Spleen (tissue), 13 donors: ENCODE measurements at places on chromosomes 6 and 20. TPM values are rescaled to one million over a fixed set of nuclear protein-coding genes. Genes with fewer than 3 reads are reported as not detected.

DNA sequence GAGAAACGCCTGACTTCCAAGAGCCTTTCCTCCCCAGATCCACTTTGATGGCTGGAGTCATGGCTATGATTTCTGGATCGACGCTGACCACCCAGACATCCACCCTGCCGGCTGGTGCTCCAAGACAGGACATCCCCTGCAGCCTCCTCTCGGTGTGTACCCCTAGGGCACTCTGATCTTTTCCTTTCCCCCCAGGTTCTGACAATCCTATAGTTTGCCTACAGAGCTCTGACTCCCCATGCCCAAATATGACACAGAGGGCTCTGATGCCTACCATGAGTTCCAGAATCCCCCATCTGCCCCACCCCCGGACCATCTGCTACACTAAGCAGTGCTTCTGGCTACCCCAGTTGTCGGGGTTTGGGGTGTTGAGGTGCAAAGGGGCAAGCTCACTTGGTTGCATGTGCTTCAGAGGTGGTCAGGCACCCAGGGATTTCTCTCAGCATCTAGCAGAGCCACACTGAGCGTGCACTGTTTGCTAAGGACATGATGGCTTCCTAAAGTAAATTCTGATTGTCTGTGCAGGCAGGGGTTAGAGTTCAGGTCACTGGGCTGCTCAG is 24.0 kb upstream of the SGK2 start:
- no peak for DNase-seq

DNA sequence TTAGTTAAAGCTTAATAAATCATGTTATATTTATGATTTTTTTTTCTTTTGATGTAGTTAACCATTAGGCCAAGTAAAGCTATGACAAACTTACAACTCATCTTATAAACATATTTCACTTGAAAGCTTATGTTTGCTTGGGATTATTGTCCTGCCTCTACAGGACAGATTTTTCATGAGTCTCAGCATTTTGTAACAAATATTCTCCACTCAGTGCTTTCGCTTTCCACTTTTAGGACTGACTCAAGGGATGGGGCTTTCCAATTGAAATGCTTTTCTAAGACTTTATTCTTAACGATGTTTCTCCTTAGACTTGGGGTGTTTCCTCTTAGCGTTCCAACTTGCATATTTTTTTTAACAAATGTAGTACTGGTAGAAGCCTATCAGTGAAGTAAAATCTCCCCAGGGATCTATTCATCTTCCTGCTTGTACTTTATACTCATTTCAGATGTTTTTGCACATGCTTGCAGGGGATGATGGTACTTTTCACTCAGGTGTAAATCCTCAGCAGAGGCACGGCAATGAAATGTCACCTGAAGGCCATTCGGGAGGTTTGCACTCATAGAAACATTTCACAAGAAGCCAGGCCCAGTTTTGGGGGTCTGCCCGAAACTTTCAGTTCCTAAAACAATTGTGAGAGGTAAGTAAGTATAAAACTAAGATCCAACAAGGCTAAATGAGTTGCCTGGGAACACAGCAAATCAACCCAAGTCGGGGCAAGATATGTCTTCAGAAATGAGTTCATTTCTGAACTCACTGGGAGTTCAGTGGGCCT is 298.1 kb upstream of the FOXQ1 start:
- no peak for DNase-seq

DNA sequence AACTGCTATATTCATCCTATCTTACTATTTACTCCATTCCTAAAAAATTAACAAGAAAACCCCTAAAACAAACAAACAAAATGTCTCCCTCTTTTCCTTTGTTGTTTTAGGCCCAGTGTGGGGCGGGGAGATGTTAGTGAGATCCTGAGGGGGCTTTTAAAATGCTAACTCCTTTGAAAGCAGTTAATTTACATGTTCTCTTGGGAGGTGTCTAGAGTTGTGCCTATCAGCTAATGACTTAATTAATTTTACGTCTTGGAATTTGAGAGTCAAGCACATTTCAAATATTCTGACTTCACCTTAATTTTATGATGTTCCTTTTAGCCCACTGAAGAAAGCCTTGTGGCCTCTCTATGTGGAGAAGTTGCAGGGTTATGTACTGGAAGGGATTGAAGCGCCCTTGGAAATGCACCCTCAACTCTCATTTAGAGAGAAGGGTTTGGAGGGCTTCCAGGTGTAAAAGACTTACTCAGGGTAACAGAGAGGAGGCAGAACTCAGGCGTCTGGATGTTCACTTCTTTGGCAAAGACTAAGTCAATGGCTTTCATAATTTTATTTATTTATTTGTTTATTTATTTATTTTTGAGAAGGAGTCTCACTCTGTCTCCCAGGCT is 4.9 kb downstream of the SASH1 start:
- no peak for DNase-seq

GRCh38 chr6:3385660-3386151 is 71.1 kb downstream of the SLC22A23 start:
- DNase-seq, result no peak

- no peak for DNase-seq
Observed at GRCh38 chr20:46400828-46401477, 5.5 kb downstream of the ELMO2 start.

DNA sequence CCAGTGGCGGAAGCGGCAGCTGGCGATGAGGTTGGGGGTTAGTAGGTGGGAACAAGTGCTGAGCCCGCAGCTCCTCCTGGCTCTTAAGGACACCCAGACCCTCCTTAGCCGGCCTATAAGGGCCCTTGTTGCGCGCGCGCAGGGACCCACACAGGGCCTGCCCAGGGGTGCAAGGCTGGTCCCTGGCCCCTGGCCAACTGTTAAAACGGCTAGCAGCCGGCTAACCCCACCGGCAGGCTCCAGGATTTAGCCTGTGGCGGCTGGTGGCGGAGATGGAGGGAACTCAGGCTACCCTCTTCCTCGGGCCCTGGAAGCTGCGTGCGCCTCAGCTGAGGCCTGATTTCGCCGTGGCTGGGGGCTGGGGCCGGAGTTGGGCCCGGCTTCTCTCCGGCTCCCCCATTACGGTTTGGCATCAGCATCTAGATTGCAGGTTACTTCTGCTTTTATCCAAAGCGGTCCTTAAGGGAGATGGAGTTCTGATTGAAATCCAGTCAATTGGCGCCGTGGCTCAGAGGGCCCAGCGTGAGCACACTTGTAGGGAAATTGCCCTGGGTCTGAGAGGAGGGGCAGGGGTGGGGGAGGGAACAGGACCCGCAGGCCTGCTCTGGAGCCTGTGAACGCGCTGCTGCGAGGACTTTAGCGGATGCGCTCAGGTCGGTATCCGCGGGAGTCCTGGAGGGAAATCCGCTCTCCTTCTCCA is 36.9 kb upstream of the CCDC167 start:
- no peak for DNase-seq

GRCh38 chr20:58585753-58586540 is 65.1 kb upstream of the STX16 start:
- DNase-seq, result no peak

DNA sequence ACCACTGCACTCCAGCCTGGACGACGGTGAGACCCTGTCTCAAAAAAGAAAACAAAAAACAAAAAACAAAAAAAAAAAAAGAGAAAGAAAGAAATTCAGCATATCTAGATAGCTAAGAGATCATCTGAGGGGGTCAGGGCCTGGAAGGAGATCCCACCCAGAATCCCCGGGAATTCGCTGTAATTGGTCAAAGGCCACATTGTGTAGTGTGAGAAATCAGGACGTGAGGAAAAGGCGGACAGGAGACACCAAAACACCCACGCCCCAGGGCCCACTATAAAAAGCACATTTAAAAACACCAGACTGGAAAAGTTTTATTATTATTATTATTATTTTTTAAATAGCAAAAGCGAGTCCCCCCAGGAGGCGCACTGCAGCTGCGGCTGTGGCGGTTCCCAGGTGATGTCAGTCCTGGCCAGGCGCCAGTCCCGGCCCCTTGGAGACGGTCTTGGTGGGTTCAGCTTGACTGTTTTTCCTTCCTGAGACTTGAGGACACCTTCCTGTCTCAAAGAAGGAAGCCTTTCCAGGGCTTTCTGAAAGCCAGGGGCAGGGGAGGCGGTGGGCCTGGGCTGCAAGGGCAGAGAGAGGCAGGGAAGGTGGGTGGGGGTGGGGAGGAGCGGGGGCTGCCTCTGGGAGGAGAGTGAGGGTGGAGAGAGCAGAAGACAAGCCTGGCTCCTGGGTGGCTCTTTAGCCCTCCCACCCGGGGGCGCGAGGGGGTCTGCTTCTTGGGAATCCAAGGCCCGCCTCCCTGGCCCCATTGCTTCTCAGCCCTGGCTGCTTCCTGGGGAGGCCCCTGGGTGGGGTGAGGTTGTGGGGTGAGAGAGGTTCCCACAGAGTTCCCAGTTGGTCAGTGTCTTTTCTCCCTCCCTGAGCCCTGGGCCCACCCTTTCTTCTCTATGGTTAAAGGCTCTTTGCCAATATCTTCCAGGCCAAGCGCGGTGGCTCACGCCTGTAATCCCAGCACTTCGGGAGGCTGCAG is 14.5 kb downstream of the TCF15 start:
- DNase-seq, result no peak

GRCh38 chr6:10084111-10084986 is 330.5 kb downstream of the TFAP2A start:
- no peak for DNase-seq

GRCh38 chr20:62306414-62307187 is 3.8 kb downstream of the ADRM1 start:
- DNase-seq, result no peak

DNA sequence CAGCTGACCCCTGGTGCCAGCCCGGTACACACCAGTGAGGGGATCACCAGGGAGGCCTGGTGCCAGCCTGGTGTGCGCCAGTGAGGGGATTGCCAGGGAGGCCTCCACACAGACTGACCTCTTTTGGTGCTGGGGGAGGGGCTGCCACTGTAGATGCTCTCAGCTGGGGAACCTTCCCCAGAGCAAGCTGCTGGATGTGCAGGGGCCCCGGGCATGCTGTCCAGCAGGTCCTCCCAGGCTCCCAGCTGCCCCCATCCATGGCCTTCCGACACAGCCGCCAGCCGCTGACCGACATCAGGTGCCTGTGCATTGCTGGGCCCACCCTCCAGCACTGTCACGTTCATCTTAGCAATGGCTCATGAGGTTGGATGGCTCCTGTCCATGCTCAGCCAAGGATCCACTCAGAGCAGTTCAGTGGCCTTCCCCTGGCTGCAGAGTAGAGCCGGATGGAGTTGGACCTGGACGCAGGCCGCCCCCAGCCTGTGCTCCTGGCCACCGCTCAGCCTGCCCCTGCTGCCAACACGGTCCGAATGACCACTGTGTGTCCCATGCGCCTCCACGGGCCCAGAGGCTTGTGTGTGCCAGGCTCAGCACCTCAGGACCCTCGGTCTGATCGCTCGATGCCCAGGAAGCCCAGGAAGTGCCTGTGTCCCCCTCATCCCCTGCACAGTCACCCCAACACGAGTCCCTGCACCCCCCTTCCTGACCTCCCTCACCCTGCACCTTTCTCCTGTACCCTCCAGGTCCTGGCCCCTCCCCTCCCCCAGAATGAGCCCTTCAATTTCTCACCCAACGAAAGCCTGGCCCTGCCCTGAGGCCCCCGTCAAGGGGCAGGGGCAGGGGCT is 95.7 kb downstream of the YTHDF1 start:
- peak; percentile 49 for DNase-seq

DNA sequence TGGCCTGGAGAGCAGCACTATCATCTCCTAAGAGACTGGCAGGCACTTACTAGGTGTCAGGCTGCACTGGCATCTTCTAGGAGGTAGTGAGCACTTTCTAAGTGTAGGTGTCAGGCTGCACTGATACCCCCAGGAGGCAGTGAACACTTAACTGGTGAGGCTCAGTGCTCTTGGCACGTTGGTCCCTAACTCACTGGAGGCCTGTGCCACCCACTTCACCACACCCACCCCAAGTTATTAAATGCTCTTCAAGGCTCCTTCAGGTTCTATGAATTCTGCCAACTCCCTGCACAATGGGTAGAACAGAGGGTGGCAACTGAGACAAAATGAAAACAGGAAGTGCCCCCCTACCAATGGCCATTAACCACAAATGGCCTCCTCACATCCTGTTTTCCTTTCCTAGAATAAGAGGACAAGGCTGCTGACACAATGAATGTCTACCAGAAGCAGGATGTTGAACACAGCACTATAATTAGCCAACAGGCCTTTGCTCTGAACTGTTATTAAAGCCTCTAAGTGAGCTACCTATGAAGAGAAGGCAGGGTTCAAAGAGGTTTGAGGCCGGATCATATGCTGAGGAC is 29.4 kb downstream of the NCOA5 start:
- no peak for DNase-seq

- DNase-seq, result peak; percentile 34
Observed at GRCh38 chr20:32984196-32984595, 20.0 kb downstream of the SUN5 start.

- no peak for DNase-seq
Observed at GRCh38 chr6:94389218-94389617, 969.9 kb upstream of the EPHA7 start.

DNA sequence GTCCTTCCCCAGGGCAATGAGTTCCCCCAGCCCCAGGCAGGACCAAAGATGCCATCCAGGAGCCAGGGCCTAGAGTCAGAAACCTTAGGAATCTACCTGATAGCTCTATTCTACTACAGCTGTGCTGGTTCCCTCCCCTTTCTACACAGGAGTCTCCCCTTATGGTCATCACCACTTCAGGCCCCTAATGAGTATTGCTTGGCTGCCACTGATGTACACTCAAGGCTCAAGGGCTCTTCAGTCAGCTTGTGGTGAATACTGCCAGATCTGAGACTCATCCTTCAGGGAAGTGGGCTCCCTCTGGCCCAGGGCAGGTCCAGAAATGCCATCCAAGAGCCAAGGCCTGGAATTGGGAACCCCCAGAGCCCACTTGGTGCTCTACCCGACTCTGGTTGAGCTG is 248.6 kb downstream of the ALDH8A1 start:
- DNase-seq, result no peak

- DNase-seq, result no peak
Observed at GRCh38 chr6:25172819-25173218, 106.4 kb upstream of the CARMIL1 start.

DNA sequence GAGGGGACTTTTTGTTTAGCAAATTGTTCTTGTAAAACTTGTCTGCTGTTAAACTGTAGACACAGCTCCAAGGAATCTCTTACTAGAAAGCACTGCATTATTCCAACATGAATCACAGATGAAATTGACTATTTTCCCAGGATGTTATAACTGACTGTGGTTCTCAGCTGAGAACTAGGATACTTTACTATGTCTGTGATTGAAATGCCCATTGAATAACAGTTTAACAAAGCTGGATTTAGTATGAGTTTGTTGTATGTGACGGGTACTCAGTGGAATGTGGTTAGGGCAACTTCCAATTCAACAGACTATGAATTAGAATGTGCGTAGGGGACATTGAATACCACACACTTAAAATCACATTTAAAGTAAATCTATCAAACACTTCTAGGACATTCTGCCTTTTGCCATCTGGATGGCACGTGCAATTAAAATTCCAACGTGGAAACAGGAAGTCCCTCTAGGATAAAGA is 193.4 kb upstream of the PREP start:
- no peak for DNase-seq

GRCh38 chr20:4813863-4814695 is 92.4 kb downstream of the PRND start:
- DNase-seq, result peak; percentile 88

Gene WFDC9
- total RNA-seq, result not detected

Gene MLN
- not detected for total RNA-seq

Gene LY6G5B
- total RNA-seq, result 21.4 TPM

Gene MDFI
- total RNA-seq, result 0.47 TPM

Gene CEP250
- 70.0 TPM for total RNA-seq

Gene BAG2
- 1.9 TPM for total RNA-seq

Gene L3MBTL3
- 18.1 TPM for total RNA-seq
